ENCODE measurements at places on chromosomes 12 and 14.

GRCh38 chr14:40476005-40476404, 1043.8 kb upstream of the FBXO33 start:
- no peak for DNase-seq

DNA sequence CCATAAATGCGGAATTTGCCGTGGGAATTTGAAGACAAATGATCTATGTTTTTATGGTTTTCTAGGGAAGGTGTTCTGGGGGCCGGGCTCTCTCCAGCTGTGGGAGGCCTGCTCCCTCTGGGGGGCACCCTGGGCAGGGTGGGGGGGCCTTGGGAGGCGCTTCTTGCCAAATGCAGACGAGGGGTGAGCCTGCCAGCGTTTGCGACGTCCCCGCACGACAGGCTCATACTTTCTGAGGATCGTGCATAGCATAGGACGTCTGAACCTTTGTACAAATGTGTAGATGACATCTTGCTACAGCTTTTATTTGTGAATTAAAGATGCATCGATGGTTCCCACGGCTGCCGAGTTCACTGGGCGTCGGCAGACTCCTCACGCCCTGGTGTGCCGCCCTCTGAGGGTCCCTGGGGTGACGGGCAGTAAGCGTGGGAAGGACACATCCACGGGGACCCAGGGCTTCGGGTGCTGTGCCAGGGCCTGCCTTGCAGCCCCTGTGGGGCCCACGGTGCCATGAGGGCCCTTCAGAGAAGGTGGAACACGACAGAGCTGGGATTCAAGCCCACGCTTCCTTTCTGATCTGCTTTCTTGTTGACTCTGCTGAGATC, 42.3 kb downstream of the KIF26A start:
- no peak for DNase-seq

DNA sequence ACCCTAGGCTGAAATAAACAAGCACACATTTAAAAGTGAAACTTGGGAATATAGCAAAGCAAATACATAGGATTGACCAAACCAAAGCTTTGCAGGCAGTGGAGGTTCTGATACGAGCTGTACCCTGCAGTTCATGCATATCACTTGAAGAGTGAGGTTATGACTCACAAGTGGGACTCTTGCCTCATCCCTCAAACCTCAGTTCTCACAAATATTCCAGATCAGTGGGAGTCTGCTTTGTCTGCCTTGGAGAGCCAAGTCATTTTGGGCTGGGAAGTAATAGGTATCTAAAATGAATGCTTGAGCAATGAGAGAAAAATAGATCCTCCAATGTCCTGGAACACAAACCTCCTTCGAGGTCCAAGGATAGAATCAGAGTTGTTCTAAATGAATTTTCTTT, 116.4 kb downstream of the LRIG3 start:
- DNase-seq = no peak

DNA sequence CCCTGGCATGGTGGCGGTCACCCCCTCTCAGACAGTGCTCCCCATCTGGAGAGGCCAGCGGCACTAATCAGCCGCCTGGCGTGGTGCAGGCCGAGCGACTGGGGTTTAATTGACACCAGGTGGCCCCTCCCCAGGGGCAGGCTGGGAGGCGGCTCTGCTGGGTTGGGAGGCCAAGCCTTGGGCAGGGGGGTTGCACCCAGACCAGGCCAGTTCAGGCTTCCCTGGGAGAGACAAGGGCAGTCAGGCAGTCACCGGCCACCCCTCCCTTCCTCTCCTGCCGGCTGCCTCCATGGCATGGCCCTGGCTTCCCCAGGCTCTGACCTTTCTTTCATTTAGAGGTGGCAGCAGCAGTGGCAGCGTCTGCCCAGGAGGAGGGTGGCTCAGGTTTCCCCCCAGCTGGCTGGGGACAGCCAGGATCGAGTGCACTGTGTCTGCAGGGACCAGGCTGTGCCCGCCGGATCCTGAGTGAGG, 78.1 kb upstream of the NOS1 start:
- no peak for DNase-seq

GRCh38 chr12:851913-852312, 97.6 kb downstream of the RAD52 start:
- DNase-seq = no peak

GRCh38 chr12:24679126-24679525, 269.8 kb downstream of the BCAT1 start:
- no peak for DNase-seq

GRCh38 chr12:108587826-108588225, 10.1 kb downstream of the TMEM119 start:
- no peak for DNase-seq

DNA sequence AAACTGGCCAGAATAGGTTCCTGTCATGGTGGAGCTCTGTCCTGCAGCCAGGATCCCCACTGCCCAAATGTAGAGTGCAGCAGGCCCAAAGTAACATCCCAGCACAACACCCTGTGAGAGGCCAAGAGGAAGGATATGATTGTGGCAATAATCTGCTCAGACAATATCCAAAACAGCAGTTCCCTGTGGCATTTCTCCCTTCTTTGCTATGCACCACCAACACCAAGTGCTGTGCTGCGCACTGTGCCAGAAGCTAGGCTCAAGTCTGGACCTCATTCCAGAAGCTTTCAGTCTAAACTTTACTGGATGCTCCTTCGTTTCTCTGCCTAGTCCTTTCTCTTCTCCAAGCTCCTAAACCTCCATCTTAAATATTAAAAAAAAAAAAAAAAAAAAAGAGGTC, 33.4 kb downstream of the SLC11A2 start:
- no peak for DNase-seq

DNA sequence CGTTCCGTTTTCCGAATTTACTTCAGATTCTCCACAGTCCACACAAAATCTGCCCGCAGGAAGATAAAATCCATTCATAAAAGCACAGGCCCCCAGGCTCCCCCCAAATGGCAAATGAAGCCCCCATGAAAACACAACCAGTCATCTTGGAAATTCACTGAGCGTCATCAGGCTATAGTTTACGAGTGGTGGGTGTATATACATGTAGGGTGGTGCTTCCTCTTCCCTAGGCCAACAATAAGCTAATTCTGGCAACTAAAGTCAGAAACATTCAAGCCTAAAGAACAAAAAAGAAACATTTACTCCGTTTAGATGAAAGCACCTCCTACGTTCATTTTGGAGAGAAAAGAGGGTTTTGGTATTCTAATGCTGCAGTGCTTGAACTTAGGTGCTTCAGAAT, 5.8 kb downstream of the GPR68 start:
- no peak for DNase-seq

GRCh38 chr12:94621662-94622359, 28.5 kb downstream of the TMCC3 start:
- no peak for DNase-seq

DNA sequence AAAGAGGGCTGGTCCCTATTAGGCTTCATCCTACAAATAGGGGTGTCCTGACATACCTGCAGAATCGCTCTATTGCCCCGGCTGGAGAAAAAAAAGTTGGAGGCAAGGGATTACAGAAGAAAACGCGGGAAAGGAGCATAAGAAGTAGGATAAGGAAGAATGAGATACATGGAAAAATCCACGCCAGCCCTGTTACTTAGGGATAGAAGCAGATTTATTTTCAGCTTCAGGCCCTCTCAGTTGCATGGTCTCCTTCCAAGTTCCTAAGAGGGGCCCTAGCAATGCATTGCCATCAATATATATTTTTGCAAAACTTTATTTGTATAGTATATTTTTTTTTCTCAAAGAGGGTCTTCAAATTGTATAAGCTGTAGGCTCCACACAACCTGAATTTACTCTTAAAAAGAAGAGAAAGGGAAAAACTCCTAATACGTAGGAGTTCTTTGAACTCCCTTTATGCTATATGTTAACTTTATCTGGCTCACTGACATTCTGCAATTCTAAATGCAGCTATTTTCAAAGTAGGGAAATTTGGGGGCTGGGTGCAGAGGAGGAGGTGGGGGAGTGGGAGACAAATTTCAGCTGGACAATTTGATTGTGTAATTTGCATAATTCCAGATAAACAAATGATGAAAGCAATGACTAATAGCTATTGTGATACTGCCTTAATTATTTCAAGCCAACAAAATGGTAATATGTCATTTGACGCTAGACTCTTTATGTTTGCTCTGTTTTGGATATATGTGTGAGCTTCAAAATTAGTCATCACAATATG, 137.7 kb upstream of the TRHDE start:
- DNase-seq = no peak

GRCh38 chr14:27228053-27228452, 630.2 kb upstream of the NOVA1 start:
- DNase-seq = no peak

- DNase-seq = no peak
Observed at GRCh38 chr12:131135786-131136538, 182.3 kb downstream of the ADGRD1 start.

- DNase-seq = no peak
Observed at GRCh38 chr14:106665814-106666213, 1139.4 kb downstream of the TMEM121 start.

- DNase-seq = no peak
Observed at GRCh38 chr14:52313462-52313861, 650 bp upstream of the PTGER2 start.

DNA sequence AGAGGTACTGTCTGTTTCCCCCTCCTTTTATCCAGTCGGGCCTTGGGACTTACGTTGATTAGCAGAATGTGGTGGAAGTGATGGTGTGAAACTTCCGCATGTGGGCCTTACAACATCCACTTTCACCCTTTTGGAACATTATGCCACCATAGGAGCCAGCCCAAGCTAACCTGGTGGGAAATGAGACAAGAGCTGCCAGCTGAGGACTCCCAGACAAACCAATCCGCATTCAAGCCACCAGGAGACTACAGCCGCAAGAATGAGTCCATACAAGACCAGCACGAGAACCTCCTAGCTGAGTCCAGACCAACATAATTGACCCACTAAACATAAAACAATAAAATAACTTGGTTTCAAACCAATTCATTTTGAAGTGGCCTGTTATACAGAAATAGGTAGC, 9.1 kb upstream of the PTGER2 start:
- no peak for DNase-seq

GRCh38 chr14:87122166-87122565, 870.8 kb downstream of the GALC start:
- DNase-seq = no peak

DNA sequence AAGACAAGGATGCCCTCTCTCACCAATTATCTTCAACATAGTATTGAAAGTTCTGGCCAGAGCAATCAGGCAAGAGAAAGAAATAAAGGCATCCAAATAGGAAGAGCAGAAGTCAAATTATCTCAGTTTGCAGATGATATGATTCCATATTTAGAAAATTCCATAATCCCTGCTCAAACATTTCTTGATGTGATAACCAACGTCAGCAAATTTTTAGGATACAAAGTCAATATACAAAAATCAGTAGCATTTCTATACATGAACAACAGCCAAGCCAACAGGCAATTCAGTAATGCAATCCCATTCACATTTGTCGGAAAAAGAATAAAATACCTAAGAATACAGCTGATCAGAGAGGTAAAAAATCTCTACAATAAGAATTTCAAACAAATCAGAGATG, 969.7 kb upstream of the USP15 start:
- no peak for DNase-seq

GRCh38 chr12:25455696-25456095, 97.4 kb downstream of the LMNTD1 start:
- DNase-seq = no peak

DNA sequence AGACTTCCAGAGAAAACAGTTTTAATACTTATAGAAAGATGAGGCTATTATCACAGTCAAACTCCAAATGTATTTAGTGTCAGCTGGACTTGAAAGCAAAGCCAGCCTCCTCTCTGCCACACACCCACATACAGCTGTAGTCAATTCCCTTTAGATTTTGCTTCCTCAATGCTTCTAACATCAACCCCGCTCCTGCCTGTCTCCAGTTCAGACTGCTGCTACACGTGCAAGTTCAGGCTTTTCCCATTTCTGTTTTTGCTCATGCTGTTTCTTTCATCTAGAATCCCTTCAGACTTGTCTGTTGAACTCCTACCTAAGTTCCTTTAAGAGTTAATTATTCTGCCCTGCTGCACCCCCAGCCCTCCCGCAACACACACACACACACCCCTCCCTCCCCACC, 380.0 kb downstream of the KCNH5 start:
- DNase-seq = no peak

DNA sequence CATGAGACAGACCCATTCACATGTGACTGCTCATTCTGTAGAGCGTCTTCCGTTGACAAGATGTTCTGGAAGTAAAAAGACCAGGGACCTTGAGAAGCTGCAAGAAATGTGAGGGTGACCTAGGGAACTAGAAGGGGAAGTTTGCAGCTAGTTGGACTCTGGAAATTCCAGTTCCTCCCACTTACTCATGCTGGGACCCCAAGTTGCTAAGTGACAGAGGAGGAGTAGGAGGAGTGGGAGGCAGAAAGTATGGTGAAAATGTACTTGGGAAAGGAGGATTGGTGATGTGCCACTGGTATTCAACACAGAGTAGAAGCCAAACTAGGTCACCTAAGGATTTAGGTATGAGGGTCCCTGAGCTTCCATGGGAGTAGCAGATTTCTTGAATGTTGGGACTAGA, 132.4 kb downstream of the KCNA5 start:
- no peak for DNase-seq

DNA sequence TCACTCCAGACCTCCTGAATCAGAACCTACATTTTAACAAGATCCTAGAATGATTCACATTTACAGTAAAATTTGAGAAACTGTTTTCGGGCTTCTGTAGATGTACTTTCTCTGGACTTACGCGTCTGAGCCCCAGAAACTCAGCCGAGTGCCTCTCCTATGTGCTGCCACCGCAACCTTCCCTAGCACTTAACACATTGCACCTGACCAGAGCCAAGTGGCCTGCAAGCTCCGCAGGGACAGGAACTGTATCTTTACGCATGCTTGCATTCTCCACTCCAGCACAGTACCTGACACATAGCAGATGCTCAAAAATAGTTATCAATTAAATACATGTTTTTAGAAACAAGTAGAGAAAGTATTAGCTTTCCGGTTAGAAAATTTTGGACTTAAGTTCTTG, 1.2 kb downstream of the SMCO2 start:
- no peak for DNase-seq

DNA sequence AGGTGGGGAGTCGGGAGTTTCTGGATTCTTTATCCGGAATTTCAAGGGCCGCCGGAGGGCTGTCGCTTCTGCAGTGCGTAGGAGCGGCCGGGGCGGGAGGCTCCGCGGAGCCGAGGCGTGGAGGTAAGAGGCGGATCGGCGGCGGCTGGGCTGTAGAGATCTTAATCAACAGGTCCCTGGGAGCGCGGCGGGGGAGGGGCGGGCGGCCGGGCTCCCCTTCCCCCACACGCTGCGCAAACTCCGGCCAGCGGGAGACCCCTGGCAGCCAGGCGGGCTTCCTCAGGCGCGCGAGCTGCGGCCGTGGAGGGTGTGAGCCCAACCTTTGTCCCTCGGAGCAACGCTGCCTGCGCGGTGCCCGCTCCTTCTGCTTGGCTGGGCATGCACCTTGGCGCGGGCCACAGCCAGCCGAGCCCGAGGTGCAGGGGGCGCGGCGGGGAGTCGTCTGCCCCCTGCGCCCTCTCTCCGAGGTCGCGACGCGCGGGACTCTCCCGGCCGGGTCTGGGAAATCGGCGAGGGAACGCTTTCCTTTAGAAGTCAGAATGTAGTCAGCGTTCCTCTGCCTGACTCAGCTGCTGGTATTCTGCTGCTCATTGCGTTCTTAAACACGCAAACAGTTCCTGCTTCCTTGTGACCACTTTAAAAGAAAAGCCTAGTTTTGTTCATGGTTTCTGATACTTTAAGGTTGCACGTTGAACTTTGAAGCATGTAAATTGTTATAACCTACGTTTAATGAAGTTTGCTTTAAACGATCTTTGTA, at the start of gene PALS1:
Gene PALS1 (plus strand): TSS at position 25 of the 757 bp plus-strand sequence. CDS start 37,736 bp downstream, outside the sequence.
- DNase-seq = peak; percentile 63

GRCh38 chr12:112713471-112713870, 78.1 kb upstream of the RPH3A start:
- DNase-seq = no peak
